ENCODE measurements at places on chromosomes 5 and 9. TPM values are rescaled to one million over a fixed set of nuclear protein-coding genes. Genes with fewer than 3 reads are reported as not detected.

Gene SLC34A1
- total RNA-seq = 1.5 TPM

DNA sequence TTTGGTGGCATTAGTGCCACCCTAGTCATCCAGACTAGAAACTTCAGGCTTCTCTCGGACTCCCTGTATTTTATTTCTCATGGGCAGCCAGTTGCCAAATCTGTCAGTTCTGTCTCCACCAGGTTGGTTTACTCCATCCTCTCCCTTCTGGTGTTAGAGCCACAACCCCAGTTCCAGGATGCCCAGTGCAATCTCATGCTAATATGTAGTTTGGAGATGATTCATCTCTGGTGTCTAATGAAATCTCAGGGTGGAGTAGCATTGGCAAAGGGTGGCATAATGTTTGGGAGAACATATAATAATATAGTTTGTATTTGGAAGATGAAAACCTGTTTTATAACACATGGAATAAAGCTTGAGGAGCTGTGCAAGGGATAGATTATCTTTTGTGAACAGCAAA, 30.2 kb downstream of the SLC46A2 start:
- H3K27me3 ChIP-seq = no peaks in the 10 kb centered on the region
- no peak overlapping the region for H3K27ac ChIP-seq
- no peak overlapping the region for H3K4me3 ChIP-seq
- H3K36me3 ChIP-seq = no peaks in the 10 kb centered on the region
- no peak for DNase-seq
- peaks cover 7% of the 10 kb centered on the region for H3K4me1 ChIP-seq

GRCh38 chr9:99835142-99835541, 13.5 kb downstream of the NR4A3 start:
- no peak overlapping the region for H3K4me3 ChIP-seq
- H3K27me3 ChIP-seq = peaks cover 7% of the 10 kb centered on the region
- H3K27ac ChIP-seq = no peak overlapping the region
- peaks cover 2% of the 10 kb centered on the region for H3K36me3 ChIP-seq

- no peak overlapping the region for H3K27ac ChIP-seq
- DNase-seq = no peak
- peaks cover 37% of the 10 kb centered on the region for H3K4me1 ChIP-seq
- no peak overlapping the region for H3K4me3 ChIP-seq
Observed at GRCh38 chr9:22055090-22055489, 46.0 kb upstream of the CDKN2B start.
